Brain pericyte (primary cell): ENCODE measurements at places on chromosomes 7 and 10.

GRCh38 chr7:47556511-47557180 is 25.3 kb downstream of the TNS3 start:
- DNase-seq, result no peak

DNA sequence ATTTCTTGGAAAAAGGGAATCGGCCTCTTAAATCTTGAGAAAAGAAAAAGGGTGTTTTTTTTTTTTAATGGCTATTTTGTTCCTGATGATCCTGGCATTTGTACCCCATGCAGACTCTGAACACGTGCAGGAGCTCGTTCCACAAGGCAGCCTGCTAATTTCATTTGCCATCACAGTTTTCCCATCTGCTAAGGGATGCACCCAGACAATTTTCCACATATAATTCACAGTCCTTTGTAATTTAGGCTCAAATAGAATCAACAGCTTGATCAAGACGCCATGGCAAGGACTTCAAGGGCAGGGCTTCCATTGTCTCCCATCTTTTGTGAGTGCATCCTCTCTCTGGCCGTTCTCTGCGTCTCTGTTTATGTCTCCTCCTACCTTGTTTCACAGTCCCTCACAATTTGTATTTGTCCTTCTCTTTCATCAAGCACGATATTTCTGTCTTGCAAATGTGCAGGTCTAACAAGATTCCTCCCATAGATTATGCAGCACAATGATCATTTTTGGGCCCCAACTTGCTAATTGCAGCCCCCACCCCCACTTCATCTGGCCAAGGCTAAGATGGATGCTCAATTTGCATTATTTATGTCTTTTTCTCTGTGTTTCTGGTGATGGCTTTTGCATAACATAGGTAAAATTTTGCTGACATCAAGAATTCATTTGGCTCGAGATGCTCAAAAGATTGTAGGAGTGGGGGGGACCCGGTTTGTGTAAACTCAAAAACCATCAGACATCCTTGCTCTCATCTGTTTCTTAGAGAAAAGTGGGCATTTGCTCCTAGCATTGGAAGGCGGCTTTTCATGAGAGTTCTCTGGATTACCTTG is 356.0 kb upstream of the NPVF start:
- no peak for DNase-seq

GRCh38 chr10:13047529-13048206 is 46.2 kb upstream of the CCDC3 start:
- DNase-seq, result no peak

GRCh38 chr10:71634531-71635164 is 84.9 kb downstream of the C10orf105 start:
- DNase-seq, result no peak

- no peak for DNase-seq
These were observed 29.4 kb downstream of the COL1A2 start for GRCh38 chr7:94423863-94424735.

DNA sequence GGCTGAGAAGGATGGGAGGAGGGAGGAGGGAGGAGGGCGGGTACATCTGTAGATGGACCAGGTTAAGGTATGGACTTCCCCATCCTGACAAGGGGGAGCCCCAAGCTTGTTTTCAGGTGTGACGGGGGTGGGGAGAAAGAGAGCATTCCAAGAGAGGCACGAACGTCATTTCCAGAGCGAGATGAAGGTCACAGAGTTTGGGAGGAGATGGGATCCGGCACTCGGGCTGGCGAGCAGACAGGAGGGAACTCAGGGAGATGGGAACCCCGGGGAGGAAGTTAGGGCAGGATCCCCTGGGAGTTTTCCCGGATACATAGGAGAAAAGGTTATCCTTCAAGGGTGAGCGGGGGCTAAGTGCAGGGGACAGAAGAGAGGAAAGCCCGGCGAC is 118.8 kb downstream of the CUX1 start:
- no peak for DNase-seq

GRCh38 chr10:122560279-122560804 is at the start of gene DMBT1:
TSS of gene DMBT1 (plus strand) at chr10:122560754. CDS start at chr10:122560771, 17 bp downstream.
- no peak for DNase-seq

- no peak for DNase-seq
These were observed 275.8 kb downstream of the LRMDA start for GRCh38 chr10:75707080-75707840.

- DNase-seq, result no peak
These were observed 16.3 kb upstream of the GLI3 start for GRCh38 chr7:42253316-42253715.

DNA sequence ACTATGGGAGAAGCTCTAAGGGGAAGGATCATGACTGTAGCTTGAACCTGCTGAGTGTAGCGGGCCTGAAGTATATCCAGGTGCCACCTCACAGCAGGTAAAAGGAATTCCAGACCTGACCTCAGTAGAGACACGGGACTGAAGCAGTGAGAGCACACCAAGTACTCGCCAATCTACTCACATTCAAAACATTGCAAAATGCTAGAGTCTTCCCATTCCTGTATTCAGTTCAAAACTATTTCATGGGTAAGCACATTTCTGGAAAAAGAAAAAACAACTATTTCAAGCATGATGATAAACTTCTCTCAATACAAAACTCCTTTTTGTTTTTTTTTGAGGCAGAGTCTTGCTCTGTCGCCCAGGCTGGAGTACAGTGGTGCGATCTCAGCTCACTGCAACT is 121.9 kb upstream of the AUTS2 start:
- DNase-seq, result no peak

DNA sequence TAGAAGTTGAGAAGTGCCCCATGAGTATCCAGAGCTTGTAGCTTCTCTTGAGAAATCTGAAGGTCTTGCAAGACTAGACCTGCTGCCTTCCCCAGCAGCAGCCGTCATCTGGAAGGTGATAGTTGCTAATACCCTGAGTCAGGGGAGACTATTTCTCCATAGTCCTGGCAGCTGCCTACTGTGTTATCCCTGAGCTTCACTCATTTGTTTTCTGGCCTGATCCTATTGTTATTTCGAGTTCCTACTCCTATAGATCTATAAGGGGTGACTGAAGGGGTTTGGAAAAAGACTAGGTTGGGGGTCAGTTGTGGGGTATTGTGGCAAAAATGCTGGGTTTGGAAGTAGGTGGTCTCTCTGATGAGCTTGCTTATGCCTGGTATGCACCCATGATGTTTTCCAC is 297.8 kb downstream of the CNTNAP2 start:
- no peak for DNase-seq

- DNase-seq, result no peak
These were observed 127.8 kb downstream of the HDAC9 start for GRCh38 chr7:18623389-18623788.

DNA sequence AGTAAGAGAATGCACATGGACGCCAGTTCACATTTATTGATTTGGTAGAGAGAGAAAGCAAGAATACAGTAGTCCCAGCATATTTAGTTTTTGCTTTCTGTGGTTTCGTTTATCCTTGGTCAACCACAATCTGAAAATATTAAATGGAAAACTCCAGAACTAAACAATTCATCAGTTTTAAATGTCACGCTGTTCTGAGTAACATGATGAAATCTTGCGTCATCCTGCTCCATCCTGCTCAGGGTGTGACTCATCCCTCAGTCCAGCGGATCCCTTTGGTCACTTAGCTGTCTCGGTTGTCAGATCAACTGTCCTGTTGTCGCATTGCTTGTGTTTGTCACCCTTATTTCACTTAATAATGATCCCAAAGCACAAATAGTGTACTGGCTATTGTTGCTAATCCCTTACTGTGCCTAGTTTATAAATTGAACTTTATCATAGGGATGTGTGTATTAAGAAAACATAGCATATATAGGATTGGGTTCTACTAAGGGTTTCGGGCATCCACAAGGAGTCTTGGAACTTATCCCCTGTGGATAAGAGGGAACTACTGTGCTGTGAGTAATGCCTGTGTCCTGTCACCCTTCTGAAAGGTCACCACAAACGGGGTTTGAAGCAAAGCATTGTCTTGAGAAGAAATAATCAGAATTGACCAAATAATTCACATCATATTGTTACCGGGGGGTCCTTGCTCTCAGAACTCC is 73.6 kb downstream of the OTUD1 start:
- DNase-seq, result no peak
